ENCODE measurements at places on chromosomes 4 and X.

DNA sequence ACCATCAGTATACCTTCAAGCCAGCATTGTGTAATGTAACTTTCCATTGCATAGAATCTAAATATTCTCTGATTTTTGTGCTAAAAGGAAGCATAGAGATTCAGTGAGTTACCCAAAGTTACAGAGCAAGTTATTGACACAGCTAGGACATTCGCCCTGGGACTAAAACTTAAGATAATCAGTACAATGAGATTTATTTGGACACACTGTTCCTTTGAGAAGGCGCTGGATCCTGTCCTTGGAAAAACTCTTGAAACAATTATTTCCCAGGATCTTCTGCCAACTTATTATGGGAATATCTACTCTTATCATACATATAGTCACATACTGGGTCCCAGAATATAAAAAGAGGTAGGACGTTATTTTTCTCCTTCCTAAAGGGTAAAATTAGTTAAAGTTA lies 392.0 kb downstream of the UBE2NL start:
- DNase-seq, result no peak

GRCh38 chr4:68272860-68273259 lies 27.4 kb upstream of the TMPRSS11B start:
- no peak for DNase-seq

- no peak for DNase-seq
Observed at GRCh38 chr4:73006286-73006990, 63.1 kb downstream of the COX18 start.

GRCh38 chr4:33334416-33334815 lies 2614.2 kb downstream of the PCDH7 start:
- DNase-seq, result peak; percentile 5

GRCh38 chr4:3834663-3835521 lies 68.7 kb downstream of the ADRA2C start:
- no peak for DNase-seq

DNA sequence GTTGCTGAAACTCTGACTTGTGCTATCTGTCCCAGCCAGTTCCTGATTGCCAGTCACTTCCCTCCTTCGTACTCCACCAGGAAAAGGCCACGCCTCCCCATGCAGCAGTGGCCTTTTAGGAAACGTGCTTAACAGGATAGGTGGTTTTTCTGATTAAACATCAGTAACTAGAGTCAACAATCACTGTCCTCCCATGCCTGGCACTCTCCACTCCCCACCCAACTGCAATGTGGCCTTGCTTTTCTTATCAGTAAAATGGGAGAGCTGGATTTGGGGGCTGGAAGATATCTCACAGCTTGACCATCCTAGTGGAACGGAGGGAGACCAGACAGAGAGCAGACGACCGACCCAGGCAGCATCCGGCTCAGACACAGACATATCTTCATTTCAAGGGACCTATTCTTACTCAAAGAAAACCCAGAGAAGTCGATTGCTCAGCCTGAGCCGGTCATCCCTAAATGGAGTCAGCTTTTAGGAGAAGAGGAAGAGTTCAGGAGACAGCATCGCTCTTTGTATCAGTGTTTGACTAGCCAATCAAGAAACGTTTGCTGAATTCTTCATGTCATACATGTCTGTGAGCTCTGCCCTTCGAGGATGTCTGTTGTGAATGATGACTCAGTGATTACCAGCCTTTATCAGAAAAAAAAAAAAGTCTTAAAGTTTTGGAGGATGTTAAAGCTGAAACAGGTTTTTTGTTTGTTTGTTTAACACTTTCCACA lies 12.7 kb upstream of the UBA6 start:
- no peak for DNase-seq

GRCh38 chrX:46258356-46258755 lies 286.9 kb downstream of the ZNF674 start:
- no peak for DNase-seq

DNA sequence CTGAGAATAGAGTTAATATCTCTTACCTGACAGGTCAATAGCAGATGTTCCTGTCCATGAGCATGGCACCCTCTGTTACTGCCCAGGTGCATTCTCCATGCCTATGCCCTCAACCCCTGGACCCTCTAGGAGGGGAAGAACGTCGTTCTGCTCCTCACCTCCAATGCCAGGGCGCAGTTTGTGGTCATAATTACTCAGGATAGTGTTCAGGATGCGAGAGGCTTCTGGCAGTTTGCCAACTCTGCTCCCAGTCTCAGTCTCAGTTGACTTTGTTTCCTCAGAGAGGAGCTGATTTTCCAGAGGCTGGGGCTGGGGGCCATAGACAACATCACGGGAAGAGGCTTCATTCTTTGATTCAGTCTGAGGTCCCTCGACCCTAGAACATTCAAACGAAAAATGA lies 4.4 kb downstream of the GABRE start:
- no peak for DNase-seq

GRCh38 chr4:82745173-82745842 lies 53.3 kb downstream of the SCD5 start:
- DNase-seq, result no peak

- DNase-seq, result no peak
Observed at GRCh38 chr4:167183036-167183435, 51.3 kb downstream of the SPOCK3 start.

DNA sequence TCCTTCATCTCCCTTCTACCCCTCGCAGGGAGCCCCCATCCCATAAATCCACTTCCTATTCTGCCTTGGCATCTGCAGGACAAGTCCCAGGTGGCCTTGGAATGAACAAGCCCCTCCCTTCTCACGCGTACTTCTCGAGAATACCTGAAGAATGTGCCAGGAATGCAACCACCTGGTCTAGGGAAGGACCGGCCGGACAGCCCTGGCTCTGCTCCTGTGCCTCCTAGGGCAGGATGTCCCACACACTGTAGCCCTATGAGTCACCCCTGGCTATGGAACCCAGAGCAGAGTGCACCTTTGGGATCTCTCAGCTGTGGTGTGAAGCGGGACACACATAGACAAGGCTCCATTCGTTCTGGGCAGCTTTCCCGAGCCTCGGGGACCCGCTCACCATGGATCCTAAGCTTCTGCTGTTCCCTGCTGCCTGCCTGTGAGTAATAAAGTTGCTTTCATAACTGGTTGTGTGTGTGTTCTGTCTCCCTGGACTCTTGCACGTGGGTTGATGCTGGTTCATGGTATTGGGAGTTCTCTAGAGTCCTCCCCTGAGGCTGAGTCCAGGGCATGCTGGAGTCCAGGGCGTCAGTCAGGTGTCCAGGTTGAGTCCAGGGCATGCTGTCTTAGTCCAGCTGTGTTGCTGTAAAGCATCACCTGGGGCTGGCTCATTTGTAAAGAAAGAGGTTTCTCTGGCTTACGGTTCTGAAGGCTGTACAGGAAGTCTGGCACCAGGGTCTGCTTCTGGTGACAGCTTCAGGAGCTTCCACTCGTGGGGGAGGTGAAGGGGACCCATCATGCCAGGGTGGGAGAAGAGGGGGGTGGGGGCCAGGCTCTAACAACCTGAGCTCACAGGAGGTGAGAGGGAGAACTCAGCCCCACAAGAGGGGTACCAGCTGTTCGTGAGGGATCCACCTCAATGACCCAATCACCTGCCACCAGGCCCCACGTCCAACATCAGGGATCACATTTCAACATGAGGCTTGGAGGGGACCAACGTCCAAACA lies 7.4 kb upstream of the PDE6B start:
- no peak for DNase-seq

DNA sequence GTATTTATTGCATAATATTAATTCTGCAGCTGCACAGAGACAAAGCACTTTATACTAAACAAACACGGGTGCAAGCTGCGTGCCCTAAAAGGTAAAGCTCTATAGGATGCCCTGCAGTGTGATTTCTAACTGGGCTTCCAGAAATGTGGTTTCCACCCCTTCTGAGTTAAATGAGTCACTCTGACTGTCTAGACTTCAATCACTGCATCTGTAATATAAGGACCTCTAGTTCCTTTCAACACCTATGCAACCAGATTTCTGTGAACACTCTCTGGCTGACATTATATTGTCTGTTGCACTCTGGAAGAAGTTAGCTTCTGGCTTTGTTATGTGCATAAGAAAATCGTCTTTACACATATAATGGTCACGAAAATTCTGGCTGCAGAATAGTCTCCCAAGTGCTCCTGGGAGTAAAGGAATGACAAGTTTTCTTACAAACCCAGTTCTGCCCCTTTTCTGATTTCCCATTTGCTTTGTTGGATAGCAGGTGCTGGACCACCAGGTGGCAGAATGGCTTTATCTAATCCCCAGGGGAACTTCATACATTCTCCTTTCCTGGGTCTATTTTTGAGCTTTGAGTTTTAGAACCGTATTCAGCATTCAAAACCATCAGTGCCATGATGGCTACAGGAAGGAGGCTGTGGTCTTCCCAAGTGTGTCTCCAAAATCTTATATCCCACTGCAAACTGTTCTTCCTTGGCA lies 842.2 kb downstream of the STIM2 start:
- DNase-seq, result peak; percentile 64

DNA sequence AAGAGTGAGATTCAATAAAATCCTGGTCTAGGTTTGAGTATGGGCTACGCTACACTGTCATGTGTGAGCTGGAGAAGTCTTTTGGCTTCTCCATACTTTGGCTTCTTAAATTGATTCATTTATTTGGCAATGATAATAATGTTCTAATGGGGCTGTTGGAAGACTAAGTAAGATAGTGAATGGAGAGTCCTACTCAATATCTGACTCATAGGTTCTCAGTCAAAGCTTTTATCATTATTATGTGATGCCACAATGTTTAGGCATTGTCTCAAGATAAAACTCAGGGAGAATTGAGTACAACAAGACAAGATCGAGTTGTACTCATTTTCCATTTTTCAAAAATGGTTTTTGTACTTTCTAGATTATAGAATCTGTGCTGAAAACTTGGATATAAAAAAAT lies 92.5 kb upstream of the VEGFC start:
- DNase-seq, result no peak

DNA sequence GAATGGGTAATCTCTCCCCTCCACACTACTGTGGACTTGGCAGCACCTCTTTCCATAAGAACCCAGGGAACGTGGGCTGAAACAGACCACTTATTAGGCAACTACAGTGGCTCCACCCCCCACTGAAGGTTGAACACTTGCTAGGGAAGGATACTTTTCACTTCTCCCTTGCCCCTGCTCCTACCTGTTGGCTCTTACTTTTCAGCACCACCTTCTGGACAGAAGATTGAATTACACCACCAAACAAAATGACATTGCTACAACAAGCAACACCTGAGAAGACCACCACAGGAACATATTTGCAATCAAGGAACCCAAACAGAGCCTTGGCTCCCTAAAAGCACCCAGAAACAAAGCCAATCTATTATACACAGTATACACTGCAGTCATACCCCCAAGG lies 132.1 kb upstream of the CXCL13 start:
- DNase-seq, result peak; percentile 21

GRCh38 chr4:168735735-168736134 lies 238.9 kb downstream of the PALLD start:
- DNase-seq, result no peak

- DNase-seq, result no peak
Observed at GRCh38 chr4:76302826-76303438, 3.6 kb upstream of the STBD1 start.

- no peak for DNase-seq
Observed at GRCh38 chrX:30906726-30907125, 17.7 kb upstream of the TAB3 start.

DNA sequence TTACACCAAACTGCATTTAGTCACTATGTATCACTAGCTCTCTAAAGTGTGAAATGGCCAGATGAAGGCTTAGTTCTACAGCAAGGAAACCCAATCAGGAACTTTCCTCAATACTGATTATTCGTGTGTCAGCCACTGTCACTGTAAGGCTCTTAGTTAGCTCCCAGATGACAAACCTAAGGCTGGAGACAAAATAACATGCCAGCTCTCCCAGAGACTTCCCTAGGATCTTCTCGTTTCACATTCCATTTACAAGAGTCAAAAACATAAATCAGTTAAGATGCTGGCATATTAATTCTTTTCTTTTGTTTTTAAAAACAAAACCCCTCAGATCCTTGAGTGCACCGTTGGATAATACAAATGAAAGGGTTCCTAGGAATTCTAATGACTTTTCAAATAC lies 88.2 kb upstream of the TFDP3 start:
- DNase-seq, result no peak

DNA sequence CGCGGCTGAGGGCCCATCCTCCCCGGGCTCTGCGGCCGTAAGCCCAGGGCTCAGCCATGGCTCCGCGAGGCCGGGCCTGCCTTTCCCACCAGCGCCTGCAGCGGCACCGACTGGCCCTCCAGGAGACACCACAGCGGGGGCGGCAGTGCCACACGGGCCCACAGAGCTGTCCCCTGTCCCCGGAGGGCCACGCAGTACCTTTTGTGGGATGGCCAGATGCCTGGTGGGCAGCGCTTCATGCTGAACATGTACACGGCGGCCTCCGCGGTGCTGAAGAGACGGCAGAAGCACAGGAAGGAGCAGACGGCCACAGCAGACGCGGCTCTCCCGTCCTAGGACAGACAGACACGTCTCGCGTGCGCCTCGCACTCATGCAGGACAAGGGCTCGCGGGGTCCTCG lies 50.4 kb downstream of the GAK start:
- DNase-seq, result no peak

Measured in NCI-H1417 (cell line).